Mesendoderm (in vitro differentiated cells): ENCODE measurements at places on chromosomes 6 and 20.

DNA sequence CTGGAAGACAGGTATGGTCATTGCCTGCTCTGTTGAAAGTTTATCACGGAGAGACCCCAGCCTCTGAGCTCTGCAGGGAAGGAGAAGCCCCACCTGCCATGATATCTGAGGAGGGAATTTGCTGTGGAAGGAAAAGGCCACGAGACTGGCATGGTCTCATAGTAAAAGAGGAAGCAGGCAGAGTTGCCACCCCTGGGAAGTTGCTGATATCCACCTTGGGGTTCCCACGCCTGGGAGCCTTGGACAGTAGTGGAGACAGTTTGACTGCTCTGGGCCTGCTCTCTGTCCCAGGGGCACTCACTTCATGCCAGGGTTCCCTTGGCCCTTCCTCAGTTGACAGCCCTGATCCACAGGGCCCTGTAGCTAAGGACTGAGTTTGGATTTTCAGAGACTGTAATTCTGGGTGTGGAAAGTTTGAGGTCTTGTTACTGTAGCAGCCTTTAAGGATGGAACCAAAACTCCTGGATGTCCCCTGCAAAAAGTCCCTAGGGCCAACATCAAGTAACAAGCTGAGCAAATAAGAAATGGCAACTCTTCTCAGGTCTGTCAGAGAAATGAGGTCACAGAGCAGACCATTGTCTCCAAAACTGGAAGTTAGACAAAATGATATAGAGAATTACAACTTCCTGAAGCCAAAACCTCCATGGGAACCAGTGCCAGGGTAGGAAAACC is 6.9 kb upstream of the SIRPB1 start:
- no peak for DNase-seq

GRCh38 chr6:166507380-166507779 is 79.1 kb downstream of the RAMACL start:
- no peak for DNase-seq

DNA sequence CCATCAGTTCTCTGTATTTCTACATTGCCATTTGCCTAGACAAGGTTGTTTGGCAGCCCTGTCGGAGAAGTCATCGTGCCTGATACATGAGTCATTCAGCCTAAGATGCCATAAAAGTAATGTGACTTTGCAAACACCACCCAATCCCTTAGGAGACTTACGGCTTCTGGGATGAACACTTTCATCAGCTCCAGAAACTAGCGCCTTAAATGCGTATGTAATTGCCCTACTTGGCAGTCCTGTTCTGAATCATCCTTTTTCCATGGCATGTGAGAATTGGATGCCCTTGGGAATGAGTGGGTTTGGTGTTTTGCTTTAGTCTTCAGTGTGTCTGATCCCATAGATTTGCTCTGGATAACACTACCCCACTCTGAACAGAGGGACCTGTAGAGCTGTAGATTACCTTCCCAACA is 158.5 kb downstream of the SASH1 start:
- no peak for DNase-seq

- peak; percentile 72 for DNase-seq
These were observed 61.1 kb downstream of the TMEM170B start for GRCh38 chr6:11598687-11599086.

DNA sequence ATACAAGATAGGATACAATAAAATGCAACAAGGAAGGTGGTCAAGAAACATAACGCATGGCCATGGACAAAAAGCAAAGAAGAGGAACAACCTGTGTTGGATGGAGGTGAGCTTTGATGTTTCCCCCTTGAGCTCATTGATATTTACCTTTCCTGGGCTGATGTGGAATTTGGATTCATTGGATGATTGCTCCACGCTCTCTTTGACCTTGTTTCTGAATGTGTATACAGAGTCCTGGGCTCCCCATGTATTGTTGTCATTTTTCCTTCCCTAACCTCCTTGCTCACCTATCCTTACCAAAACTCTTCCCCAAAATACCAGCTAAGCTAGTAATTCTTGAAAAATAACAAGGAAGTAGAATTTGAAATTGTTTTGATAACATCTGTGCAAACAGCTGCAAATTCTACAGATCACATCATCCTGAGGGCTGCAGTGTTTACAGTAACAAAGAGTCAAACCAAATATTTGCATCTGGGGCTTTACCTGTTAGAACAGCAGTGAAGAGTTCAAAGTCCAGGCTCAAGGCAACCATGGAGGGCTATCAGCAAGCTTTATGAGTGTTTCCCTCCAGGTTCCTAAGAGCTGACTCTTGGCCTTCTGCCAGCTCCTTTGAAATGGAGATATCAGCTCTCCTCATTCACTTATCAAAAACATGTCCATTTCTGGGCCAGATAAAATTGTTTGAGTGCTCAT is 214.3 kb upstream of the MARCKS start:
- no peak for DNase-seq

- DNase-seq = no peak
These were observed 41.5 kb upstream of the ADGRF1 start for GRCh38 chr6:47083586-47084047.

- DNase-seq = peak; percentile 87
These were observed 1.6 kb upstream of the UCKL1 start for GRCh38 chr20:63957690-63958441.

DNA sequence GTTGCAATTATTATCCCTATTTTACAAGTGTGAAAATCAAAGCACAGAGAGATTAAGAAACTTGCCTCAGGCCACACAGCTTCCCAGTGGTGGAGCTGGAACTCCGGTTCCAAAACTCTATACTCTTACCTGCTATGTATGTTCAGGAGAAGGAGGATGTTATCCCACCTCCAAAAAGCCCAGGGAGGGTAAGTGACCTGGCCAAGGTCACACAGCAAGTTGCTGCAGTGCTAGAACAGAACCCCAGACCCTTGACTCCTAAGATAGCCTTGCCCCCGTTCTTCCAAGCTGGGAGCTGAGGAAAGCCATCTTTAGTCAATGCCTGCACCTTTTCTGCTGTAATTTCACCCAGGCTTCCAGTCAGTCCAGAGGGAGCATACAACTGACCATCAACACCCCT is 42.3 kb downstream of the BPIFB1 start:
- DNase-seq = no peak

- DNase-seq = no peak
These were observed 7.3 kb downstream of the GZF1 start for GRCh38 chr20:23369072-23369823.

GRCh38 chr6:14743144-14743473 is 502.8 kb upstream of the JARID2 start:
- no peak for DNase-seq

- peak; percentile 88 for DNase-seq
These were observed 391 bp downstream of the MAPRE1 start for GRCh38 chr20:32819992-32820697.

DNA sequence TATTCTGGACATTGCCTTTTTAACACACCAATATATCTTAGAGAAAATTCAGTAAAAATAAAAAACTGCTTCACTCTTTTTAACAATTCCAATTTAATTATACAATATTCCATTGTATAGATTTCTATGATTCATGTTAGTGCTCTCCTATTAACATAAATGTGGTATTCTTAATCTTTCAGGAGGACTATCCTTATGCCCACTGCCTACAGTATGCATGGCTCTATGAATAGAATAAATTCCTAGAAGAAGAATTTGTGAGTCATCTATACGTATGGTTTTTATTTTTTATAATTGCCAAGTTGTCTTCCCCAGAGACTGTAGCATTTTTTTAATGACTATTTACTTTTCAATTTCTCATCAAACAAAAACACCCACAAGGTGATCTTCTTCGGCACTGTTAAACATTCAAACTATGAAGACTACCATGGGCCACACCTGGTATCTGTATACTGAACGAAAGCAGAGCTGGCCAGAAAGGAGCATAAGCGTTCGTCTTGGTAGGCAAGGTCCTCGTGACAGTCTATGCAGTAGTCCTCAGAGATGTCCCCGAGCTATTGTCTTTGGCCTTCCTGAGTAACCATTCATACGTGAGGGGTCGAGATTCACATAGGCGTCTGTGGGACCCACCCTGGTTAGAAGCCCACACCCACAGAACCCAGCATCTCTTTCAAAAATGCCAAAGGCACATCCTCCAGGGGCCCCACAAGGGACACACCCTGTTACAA is 74.6 kb downstream of the KIF16B start:
- no peak for DNase-seq

DNA sequence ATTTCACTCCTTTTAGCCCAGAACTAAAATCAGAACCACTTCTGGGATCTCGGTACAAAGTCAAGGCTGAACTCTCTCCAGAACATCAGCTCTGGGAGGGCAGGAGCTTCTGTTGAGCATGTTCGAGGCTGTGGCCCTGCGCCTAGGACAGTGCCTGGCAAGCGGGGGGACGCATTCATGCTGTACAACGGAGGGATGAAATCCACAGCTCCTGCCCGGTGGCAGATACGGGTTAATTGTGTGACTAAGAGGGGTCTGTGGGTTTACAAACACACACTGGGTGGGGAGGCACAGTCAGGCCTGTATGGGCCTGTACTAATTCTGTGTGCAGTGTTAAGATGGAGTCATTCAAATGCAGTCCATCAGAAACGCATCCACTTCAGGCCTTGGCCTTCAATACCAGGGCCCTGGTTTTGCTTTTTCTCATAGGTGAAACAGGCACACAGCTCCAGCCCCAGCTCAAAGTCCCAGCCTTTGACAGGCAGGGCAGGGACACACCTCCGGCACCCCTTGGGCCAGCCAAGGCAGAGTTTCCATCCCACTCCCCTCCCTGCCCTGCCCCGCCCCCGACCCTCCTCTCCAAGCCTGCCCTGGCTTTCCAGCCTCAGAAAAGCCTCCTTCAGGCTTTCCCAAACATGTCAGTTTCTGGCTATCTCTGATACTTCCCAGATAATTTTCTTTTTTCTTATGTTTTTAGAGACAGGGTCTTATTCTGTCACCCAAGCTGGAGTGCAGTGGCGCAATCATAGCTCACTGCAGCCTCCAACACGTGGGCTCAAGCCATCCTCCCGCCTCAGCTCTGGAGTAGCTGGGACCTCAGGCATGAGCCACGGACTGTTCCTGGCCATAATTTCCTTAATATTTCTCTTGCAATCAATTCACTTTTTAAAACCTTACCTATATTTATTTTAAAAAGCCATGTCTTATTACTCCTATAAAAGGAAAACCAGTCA is 109.8 kb downstream of the SULF2 start:
- no peak for DNase-seq

DNA sequence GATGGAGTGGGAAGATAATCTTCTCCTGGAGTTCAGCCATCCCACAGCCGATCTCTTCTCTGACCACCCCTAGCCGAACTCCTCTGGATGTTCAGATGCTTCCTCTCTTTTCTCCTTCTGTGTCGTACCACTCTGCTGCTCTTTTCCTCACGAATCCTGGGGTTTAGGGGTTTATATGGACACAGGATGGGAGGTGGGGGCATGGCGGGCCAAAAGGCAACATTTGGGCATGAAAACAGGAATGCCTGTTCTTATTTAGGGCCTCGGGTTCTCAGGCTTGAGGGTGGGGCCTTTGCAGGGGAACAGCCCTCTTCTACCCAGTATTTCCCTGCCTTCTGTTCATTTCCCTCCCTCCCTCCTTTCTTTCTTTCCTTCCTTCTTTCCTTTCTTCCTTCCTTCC is 112.7 kb downstream of the SLC35B3 start:
- no peak for DNase-seq

DNA sequence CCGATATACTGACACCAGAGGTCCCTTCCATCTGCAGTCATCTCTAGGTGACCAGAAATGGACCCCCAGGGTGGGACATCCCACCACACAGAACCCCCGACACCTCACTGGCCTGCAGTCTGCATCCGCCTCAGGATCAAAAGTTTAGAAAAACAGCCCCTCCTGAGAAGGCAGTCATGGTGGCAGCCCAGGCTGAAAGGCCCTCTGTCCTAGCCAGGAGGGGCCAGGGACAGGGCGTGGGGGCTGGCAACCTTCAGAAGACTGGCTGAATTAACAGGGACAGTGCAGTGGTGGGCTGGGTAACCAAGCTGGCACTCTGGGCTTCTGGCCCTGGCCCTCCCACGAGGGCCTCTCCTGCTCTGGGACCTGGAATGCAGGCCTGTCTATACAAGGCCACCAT is 34.3 kb upstream of the MDFI start:
- no peak for DNase-seq

DNA sequence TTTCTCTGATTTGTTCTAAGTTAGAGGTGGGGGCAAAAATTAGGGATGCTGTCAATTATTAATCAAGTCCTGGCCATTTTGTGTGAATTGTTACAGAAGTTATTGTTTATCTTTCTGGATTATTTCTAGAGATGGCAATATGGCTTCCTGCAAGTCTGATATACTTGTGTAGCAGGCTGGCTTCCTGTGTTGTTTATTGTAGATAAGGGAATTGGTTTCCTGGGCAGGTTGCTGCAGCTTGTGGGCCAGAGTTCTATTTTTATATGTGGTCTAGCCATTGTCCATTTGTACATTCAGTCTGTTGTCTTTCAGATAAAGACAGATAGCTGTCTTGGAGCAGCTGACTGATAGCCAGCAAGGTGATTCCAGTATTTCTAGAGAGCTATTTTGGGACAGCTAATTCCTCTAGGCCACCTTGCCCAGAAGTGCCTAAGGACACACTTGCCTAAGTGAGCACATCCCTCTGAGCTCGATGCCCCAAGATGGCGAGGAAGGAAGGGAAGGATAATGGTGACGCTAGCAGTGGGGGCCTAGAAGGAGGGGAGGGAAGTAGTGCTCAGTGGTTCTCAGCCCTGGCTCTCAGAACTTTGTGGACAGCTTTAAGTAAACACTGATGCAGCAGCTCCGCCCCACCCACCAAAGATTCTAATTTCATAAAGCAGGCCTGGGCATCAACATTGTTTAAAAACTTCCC is 25.5 kb downstream of the DDO start:
- DNase-seq = no peak

- peak; percentile 98 for DNase-seq
These were observed 824 bp upstream of the TBCC start for GRCh38 chr6:42746463-42747391.
